SIG-M5 (cell line): ENCODE measurements at places on chromosomes 1 and 21.

GRCh38 chr1:181430015-181430885 is 53.1 kb upstream of the CACNA1E start:
- no peak for DNase-seq

DNA sequence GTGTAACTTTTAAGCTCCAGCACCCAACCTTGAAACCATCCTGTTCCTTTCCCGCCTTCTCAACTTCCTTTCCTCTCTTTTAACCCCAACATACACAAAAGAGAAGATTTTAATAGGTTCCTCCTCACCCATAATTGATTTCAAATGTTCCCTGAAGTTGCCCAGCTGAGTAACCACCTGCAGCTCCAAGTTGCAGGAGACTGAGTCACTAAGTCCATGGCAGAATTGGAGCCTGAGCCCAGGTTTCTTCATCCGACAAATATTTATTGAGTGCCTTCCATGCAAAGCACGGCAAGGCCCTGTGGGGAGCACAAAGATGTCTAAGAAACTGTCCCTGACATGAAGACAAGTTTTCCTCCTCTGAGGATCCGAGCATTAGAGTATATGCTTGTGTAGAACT is 97.7 kb downstream of the PAPPA2 start:
- DNase-seq = no peak

DNA sequence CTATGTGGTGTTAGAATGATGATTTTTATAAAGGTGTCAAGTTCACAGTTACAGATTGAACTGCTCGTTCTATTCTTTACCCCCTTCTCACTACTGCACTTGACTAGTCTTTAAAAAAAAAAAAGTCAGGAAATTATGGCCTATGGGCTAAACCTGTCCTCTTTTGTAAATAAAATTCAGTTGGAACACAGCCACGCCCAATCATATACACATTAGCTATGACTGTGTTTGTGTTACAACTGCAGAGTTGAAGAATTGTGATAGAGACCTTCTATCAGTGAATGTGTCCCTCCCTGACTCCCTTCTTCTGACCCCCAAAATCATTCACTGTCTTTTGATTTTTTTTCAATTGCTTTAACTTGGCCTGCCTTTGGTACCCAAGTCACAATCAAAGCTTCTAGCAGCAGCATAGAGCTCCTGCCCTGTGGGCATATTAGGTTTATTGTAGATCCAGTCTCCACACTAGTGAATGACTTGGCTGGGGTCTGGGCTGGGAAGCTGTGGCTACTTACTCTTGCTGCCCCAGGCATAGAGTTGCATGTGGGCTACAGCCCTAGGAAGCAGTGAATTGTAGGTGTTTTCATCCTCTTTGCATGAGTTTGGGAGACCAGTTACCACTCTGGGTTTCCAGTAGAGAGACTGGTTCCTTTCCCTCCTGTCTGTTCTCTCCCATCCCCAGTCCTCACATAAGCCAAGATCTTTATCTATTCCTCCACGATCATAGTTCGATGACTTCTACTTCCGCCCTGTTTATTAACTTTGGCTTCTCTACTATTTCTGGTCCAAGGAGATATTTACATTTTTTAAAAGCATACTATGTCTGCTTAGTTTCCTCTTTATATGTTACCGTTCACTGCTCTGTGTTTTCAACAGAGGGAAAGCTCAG is 249.9 kb downstream of the FMN2 start:
- no peak for DNase-seq

DNA sequence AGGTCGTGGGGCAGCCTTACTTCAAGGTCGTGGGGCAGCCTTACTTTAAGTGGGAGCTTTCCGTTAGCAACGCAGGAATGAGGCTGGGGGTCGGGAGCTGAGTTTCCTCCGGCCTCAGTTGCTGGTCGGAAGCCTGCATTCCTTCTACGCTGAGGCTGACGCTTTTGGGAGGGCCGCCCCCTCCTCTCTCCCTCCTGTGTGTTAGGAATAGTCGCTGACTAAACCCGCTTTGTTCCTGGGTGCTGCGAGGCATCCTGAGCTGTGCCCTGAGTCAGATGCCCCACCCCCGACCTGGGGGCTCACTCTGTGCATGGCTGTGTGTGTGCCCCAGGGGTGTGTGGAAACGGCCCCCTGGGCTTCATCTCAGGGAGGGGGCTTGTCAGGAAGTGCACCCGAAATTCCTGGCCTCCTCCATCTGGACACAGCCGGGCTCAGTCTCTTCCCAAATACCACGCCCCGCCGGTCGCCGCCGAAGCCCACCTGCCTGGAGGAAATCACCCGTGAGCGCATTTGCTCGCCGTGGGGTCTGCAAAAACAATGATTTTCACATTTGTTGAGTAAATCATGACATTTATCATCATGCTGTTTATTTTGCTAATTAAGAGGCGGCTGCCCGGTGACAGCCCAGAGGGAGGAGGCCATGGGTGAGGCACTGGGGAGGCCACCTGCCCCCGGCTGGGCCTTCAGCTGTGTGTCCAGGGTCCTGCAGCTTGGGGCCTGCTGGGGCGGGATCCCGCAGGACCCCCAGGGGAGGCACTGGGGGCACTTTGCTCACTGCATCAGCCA is 121.4 kb downstream of the PRDM16 start:
- no peak for DNase-seq

DNA sequence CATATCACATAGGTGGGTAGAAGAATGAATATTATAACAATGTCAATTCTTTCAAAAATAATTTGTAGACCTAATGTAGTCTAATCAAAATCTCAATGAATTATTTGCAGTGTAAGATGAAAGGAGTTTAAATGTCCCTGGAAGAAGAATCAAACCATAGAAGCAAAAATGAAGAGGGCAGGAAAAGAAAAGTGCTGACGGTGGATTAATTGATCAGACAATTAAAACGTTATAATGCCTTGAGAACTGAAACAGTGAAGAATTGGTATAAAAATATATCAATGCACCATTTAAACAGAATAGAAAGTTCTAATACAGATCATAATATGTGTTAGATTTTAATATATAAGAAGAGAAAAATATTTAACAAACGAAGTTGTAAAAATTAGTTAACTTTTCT is 109.8 kb downstream of the TYW3 start:
- no peak for DNase-seq
